ENCODE measurements at places on chromosomes 1 and 21.

GRCh38 chr1:37034121-37035013 lies at the start of gene GRIK3:
Gene GRIK3, minus strand, starts transcription at chr1:37034515. Its CDS starts 407 bp downstream, at chr1:37034108.
- DNase-seq: no peak

DNA sequence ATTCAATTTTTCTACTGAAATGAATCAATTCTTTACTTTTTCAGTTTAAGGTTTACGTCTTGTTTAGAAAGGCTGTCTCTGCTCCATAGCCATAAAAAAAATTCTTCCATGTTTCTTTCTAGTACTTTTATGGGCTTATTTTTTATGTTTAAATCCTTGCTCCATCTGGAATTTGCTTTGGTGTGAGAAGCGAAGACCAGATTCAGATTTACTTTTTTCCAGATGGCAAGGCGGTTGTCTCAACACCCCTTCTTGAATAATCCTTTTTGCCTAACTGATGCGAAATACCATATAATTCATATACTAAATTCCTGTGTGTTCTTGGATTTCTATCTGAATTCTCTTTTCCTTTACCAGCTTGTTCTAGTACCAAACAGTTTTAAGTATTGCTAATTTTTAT lies 101.5 kb downstream of the C1orf94 start:
- DNase-seq: no peak

DNA sequence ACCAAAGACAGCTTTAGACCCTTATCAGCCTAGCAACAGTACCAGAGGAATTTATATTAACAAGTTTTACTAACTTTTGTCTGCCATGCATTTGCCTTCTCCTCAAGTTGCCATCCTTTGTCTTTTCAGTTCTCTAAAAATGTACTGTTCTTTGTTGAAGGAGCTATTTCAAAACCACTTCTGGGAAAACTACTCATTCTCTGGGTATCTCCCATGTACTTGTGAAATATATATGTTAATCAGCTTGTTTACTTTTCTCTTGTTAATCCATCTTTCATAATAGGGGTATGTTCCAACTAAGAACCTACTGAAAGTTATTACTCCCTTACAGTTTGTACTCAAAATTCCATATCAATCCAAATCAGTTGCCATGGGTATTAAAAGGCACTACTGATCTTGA lies 16.3 kb downstream of the DPYD start:
- no peak for DNase-seq

DNA sequence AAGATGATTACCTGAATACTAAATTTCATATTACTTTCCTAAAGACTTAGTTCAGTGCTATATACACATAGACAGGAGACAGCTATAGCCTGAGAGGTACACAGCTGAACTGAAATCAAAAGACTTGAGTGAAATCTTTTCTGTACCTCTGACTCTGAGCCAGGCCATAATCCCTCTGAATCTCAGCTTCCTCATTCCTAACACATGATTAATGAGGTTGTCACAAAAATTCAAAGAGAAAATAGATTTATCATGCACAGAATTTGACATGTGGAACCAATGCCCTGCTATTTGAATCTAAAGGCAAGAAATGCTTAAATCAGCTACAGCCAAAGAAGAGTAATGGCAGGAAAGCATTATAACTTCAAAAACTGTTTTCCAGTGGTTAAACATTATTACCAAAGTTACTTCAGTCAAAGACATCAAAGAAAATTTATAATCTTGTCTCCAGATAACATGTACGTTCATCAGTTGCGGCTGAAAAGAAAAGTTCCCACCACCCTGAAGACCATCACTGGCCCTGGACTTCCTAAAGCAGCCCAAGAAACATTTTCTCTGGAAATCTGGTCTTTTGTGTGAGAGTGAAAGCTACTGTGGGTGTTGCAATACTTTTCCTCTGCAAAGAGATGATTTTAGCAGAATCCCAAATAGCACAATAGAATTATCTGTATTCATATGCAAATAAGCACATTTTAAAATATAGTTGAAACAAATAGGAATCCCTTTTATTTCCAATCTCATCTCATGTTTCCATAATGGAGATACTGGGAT lies 13.8 kb upstream of the ATP1A1 start:
- DNase-seq: no peak

GRCh38 chr21:15366555-15366954 lies 301.8 kb upstream of the NRIP1 start:
- no peak for DNase-seq

- no peak for DNase-seq
Observed at GRCh38 chr1:11374748-11375110, 101.7 kb downstream of the UBIAD1 start.

- no peak for DNase-seq
Observed at GRCh38 chr1:201591981-201592380, 53.1 kb downstream of the NAV1 start.

- no peak for DNase-seq
Observed at GRCh38 chr1:181906631-181907030, 154.9 kb downstream of the ZNF648 start.

- DNase-seq: no peak
Observed at GRCh38 chr21:31072533-31072932, 34.3 kb upstream of the KRTAP19-8 start.

DNA sequence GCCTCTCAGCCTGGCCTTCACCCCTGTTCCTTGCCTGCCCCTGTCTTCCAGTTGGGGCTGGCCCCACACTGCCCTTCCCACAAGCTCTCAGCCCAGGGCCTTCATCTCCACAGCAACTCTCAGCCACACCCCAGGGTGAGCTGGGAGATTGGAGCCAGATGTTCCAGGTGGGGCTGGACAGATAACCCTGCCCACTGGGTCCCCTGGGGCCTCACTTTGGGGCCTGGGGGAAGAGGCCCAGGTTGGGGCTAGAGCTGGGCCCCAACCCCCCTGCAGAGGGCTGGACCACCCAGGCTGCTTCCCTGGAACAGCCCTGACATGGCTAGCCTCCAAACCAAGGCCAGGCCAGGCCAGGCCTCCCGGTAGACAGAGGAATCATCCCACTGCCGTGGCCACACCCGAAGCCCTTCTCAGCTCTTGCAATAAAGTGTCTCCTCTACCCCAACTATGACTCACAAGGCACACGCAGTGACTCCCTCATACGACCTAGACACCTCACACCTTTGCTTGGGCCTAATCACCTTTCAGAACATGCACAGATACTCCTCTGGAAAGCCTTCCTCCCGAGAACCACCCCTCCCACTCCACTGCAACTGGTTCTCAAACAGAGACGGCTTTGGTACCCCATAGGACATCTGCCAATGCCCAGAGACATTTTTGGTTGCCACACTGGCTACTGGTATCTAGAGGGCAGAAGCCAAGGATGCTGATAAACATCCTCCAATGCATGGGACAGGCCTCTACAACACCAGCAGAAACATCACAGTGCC lies 22.2 kb downstream of the SLC2A1 start:
- no peak for DNase-seq

- DNase-seq: no peak
Observed at GRCh38 chr1:19955534-19956170, 23.8 kb downstream of the PLA2G2A start.

DNA sequence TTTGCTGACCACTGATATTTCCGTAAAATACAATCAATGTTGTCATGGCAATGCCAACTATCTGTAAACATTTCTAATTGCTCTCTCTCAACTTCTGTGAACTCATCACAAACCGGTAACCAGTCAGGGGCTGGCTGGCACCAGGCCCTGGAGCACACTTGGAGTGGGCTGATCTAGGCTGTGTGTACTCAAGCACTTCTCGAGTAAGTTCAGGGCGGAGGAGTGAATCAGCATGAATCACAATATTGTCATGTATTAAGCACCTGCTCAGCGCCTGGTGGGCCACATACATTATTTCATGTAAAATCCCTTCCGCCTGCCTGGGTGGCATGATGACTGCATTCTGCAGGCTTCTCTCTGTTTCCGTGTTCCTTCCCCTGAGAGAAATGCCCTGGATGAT lies 212.4 kb downstream of the FOXD2 start:
- no peak for DNase-seq

DNA sequence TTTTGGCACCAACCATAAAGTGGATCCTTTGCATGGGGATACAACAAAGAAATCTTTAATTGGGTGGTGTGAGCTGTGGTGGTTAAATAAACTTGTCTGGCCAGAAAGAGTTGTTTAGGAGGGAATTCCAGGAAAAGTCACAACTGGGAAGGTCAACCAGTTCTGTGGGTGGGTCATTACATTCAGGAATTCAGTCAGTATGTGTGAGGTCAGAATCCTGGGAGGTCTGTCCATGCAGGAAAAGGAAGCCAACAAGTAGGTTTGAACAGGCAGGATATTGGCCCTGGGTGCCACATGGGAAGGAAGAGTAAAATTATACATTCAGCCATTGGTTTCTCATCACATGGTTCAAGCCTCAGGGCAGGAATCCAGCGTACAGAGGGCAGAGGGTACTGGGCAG lies 162.3 kb upstream of the ADAMTS5 start:
- DNase-seq: no peak

DNA sequence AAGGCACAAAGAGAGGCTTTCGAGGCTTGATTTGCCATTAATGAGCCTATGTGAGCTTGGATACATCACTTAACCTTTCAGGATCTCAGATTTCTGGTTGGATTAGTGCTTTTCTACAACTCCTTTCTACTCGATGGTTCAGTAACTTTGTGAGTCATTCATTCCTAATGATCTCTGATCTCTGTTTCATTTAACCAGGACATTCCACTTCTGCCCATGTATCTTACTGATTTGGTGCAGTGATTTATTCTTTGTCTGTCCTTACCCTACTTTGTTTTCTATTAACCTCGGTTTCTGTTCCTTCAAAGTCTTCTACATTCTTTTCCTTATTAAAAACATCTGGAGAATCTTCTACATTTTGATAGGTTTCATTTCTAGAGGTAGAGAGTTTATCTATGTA lies 94.6 kb upstream of the ZBTB18 start:
- DNase-seq: no peak

DNA sequence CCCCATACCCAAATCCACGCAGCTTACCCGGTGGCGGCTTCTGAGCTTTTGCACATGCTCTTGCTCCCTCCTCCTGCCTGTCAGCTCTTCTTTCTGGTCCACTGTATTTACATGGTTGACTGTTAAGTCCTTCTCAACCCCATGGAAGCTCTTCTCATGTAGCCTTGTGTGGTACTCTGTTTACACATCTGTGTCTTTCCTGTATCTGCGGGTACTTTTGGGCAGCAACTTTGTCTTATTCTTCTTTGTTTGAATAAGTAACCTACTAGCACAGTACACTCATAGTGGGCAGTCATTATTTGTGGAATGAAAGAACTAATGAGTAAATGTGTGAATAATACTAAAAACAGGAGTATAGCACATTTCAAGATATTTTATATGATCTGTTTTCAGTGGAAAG lies 88.5 kb upstream of the GPR88 start:
- DNase-seq: no peak

GRCh38 chr1:2801046-2801445 lies 447 bp downstream of the TTC34 start:
- no peak for DNase-seq

- no peak for DNase-seq
Observed at GRCh38 chr1:53362270-53362669, 34.4 kb upstream of the LRP8 start.

GRCh38 chr1:18697541-18697940 lies 66.9 kb downstream of the PAX7 start:
- DNase-seq: no peak

- DNase-seq: no peak
Observed at GRCh38 chr21:44813149-44813548, 4.7 kb downstream of the SUMO3 start.

GRCh38 chr1:211928993-211929637 lies 98.6 kb upstream of the LPGAT1 start:
- DNase-seq: no peak

GRCh38 chr21:18252256-18252655 lies 7.6 kb downstream of the CHODL start:
- no peak for DNase-seq

- no peak for DNase-seq
Observed at GRCh38 chr1:78094639-78095038, 48.9 kb downstream of the GIPC2 start.

DNA sequence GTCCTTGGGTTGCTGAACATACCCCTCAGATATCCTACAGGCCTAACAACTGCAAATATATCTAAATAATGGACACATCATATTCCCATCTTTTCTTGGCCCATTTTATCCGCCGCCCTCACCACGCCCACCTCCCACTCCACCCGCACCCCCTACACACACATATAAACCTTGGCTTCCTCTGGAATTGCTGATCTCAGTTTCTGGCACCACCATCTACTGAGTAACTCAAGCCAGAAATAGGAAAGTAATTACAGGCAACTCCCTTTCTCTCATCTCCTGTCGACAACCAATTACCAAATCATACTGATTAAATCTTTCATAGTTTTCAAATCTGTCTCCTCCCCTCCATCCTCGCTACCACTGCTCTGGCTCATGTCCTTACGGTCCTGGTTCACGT lies 4.7 kb downstream of the RGS8 start:
- no peak for DNase-seq

GRCh38 chr1:78222960-78223358 lies 177.2 kb downstream of the GIPC2 start:
- DNase-seq: no peak

DNA sequence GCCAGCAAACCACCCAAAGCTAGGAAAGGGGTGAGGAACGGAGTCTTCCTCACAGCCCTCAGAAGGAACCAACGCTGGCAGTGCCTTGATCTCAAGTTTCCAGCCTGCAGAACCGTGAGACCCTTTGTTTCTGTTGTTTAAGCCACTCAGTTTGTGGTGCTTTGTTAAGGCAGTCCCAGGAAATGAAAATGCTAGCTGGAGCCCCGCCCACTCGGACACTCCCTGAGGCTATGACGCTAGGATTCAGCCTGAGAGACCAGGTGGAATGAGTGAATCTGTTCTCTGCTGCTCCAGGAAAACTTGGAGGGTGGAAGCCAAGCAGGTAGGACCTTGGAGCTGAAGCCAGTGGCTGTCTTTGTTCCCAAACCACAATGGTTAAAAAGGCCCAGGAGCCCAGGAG lies 196.5 kb upstream of the POU3F1 start:
- no peak for DNase-seq

GRCh38 chr1:67723620-67724019 lies 38.6 kb downstream of the GADD45A start:
- no peak for DNase-seq

GRCh38 chr1:159970932-159971342 lies 16.9 kb upstream of the SLAMF9 start:
- DNase-seq: no peak

DNA sequence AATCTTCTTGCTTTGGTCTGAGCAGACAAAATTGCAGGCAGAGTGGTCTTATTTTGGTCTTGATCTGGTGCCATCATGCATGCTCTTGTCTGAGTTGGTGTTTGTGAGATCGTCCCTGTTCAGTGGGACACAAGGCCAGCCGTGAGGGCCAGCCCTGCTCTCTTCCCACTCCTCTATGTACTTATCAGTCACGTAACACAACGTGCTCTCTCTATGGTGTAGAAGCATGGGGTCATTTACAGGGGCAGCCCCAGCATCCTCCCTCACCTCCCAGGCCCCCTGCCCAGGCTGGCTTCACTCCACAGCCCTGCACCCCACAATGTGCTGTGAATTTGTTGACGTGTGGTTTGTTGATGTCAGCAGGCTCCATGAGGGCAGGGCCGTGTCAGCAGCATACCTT lies 18.3 kb upstream of the UTS2 start:
- no peak for DNase-seq

- no peak for DNase-seq
Observed at GRCh38 chr1:44713321-44713781, 17.6 kb downstream of the RNU5D-1 start.

DNA sequence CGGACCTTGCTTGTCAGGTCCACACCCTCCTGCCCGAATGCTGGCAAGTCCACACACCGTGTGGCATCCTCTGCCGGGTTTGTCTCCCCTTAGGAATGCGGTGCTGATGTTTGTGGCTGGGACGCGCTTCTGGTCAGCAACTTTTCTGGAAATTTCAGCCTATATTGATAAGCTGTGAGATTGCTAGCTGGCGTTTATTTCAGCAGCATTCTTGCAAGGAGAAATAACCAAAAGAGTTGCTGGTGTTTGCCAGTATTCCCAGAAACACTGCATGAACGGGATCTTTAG lies 601 bp downstream of the CEPT1 start:
- no peak for DNase-seq

Data from activated effector memory CD4-positive, alpha-beta T cell treated with Interleukin-2 at 50 U/mL for 16 hours (primary cell).